ENCODE measurements at places on chromosomes 16 and 17.

DNA sequence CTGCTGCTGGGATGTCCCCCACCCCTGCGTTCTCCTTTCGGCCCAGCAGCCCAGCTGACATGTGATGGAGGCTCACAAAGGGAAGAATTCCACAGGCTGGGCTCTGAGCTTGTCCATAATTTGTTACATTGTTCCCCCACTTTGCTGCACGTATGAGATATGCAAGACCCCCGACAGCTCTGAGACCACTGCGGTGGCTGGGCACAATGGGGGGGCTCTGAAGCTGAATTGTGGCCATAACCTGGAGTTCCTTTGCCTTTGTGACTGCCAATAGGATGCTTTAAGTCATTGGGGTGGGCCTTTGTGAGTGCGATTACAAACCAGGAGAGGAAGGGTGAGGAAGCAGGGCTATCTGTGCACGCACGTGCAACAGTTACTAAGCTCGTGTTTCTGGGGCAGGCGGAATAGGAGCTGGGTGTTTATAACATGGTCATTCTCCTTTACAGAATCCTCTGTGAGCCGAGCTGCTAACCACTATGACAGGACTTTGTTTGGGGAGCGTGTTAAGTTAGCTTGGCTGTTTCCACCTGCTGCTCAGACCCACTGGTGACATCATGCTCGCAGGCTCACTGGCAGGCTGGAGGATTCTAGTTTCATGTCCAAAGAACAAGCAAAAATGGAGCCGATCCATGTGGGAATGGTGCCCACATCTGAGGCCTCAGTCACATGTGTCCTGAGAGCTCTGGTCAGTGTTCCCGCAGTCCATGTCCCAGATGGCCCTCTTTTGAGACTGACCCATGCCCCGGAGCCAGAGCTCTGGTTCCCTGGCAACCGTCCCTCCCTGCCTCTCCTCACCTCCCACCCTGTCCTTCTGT, 208.3 kb upstream of the SALL1 start:
- DNase-seq, result no peak

- no peak for DNase-seq
Measured at GRCh38 chr16:22004341-22004740, 3.4 kb upstream of the PDZD9 start.

- DNase-seq, result no peak
Measured at GRCh38 chr17:17391668-17392370, 85.0 kb upstream of the MED9 start.

DNA sequence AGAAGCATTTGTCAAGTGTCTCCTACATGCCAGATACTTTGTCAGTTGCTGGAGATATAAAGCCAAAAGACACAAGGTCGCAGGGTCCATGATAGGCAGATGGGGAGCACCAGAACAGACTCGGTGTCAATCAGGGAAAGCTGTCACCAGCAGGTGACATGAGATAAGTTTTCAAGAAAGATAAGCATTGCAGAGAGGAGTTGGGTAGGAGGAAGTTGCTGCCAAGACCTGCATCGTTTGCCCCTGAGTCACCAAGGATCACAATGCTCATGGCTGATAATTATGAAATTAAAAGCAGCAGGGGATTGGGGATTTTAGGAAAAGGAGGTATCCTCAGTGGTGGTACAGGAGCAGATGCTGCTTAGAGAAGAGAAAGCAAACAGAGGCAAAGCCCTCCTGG, 551.1 kb upstream of the CDH11 start:
- no peak for DNase-seq

DNA sequence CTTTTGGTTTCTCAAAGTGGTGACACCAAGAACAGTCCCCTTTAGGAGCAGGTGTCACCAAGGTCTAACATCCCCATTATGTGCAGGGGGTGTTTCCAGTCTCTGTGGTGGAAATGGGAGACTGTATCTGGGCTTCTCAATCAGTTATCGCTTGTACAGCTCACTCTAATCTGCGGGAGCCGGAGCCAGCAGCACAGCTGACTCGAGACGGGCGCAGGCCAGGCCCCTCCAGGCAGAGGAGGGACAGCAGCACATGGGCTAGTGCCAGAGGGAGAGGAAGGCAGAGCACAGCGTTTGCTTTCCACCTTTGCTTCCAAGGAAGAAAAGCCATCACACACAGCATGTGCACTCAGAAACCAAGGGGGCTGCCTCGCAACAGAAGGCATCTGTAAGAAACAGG, 91.2 kb upstream of the CREBBP start:
- no peak for DNase-seq

DNA sequence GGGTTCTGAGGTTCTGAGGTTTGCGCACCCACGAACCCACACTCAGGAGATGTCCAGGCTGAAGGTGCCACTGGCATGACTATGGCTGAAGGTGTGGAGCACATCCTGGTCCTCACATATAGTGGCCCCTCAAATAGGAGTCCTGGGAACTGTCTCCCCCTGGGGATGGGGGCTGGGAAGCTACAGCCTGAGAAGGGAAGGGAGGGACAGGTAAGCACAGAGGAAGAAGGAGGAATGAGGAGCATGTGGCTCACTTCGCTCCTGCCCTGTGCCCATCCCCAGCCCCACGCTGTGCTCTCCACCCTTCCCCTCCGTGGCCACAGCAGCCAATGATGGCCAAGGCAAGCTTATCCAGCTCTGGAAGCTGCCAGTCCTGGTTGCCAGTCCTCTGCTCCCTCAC, 123.9 kb upstream of the LHX1 start:
- no peak for DNase-seq

GRCh38 chr17:74767111-74767516, 9.0 kb downstream of the NAT9 start:
- DNase-seq, result no peak

- no peak for DNase-seq
Measured at GRCh38 chr16:50293041-50293783, 26.9 kb downstream of the ADCY7 start.

- no peak for DNase-seq
Measured at GRCh38 chr17:4584101-4584916, at the start of gene SMTNL2. TSS of gene SMTNL2 (plus strand) at chr17:4584529. CDS start at chr17:4584606, 77 bp downstream.

DNA sequence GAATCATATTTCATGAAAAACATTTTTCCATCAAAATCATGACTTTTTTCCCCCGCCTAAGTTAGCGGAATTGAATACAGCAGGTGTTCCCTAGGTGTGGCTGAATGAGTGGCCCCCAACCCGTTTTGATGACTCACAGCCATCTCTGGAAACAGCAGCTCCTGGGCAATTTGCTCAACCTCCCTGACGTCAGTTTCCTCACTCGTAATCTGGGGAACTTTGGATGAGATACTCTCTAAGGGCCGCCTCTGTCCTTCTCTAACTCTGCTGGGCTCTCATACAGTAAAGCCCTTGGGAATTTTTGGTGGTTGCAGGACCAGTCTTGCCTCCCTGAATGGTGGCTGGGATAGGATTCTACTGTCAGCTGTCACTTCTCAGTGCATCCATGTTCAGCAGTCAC, 11.6 kb upstream of the NTN1 start:
- DNase-seq, result no peak

- DNase-seq, result peak; percentile 47
Measured at GRCh38 chr16:56115817-56116576, 75.3 kb upstream of the GNAO1 start.

DNA sequence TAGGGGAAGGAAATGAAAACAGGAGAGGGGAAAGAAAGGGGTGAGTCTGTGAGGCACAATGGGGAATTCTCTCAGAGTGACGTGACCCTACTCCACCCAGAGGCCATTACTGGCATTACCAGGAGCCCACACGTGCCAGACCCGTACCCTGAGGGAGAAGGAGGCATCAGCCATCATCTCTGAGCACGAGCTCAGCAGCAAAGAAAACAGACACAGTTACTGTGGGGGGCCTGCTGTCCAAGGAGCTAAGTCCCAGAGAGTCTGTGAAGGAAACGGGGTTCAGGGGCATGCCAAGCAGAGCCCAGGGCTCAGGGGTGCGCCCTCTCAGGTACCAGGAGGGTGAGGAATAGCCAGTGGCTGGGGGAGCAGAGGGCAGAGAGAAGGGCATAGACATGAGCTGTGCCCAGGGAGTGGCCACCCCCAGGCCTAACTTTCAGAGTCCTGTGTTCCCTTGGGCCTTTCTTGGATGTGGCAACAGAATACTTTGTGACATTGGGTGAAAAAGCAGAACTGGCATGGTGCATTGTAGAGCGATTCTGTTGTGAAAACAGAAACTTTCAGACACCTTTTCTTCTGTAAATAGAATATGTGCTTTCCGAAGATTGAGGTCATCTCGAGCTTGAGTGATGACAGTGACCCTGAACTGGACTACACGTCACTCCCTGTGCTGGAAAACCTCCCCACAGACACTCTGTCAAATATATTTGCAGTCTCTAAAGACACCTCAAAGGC, 11.3 kb downstream of the TAF1C start:
- peak; percentile 23 for DNase-seq
